ENCODE measurements at places on chromosomes 4 and X.

- no peak for DNase-seq
These were observed 29.5 kb downstream of the SRPX2 start for GRCh38 chrX:100673397-100673953.

- no peak for DNase-seq
These were observed 324.9 kb upstream of the CASK start for GRCh38 chrX:42248226-42248625.

- DNase-seq, result no peak
These were observed 217.1 kb upstream of the SMIM31 start for GRCh38 chr4:164536814-164537213.

- no peak for DNase-seq
These were observed 46.8 kb upstream of the CTSO start for GRCh38 chr4:156000491-156000890.
